Kidney epithelial cell (primary cell): ENCODE measurements at places on chromosomes 5 and 9. TPM values are rescaled to one million over a fixed set of nuclear protein-coding genes. Genes with fewer than 3 reads are reported as not detected.

DNA sequence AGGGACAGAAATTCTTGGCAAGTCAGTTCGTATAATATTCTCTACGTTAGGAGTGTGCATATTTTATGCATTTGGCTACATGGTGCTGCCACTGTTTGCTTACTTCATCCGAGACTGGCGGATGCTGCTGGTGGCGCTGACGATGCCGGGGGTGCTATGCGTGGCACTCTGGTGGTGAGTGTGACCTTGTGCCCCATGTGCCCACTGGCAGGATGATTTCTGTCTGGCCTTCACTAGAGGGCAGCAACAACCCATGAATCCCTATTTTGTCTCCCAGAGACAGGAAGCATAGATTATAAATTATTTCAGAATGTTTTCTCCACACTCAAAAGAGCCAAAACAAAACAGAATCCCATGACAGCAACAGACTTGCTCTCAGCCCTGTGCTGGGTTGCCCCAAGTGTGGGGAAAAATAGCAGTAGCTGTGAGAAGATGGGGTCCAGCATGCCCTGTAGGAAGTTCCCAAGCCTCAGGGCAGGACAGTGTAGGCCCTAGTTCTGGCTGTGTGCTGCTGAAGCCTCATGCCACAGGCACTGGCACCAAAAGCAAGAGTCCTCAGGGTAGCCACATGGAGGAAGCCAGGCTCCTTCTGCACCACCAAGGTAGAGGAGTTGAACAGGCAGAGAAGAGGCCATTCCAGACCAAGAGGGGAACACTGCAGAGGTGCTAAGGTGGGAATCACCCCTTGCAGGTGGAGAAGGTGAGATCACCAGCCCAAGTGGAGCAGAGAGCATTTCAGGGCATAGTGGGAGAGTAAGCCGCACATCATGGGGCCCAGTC is 16.0 kb downstream of the SLC22A5 start:
- DNase-seq: no peak

ARHGEF39 gene
- 0.62 and 1.2 TPM in 2 replicates for total RNA-seq

GPRIN1 gene
- 17.3 and 19.9 TPM in 2 replicates for total RNA-seq

DNA sequence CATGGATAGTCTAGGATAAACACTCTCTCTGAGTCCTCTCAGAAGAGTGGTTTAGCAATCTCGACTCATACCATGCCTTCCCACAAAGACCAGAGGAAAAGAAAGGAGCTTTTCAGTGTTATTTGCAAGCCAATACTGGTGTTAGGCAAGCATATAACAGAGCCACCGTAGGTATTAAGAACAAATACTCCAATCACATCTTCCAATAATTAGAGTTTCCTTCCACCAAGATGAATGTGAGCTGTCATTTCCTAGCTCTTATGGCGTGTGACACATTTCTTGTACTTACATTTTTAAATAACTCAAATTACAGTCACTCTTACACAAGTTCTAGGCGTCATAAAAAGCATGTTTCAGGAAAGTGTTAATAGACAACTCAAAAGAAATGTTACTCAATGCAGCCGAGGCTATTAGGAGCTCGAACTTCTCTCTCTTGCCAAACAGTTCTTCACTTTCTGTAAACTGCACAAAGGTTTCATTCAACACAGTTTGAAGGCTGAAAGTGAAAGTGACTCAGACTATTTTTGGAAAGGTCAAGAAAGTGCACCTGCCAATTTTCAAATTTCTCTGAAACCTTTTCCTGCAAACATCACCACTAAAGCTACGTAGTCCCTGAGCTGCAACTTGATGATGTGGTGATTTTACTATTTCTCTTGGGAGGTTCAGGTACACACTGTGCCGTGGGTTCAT is 153.8 kb downstream of the AUH start:
- no peak for DNase-seq

DNA sequence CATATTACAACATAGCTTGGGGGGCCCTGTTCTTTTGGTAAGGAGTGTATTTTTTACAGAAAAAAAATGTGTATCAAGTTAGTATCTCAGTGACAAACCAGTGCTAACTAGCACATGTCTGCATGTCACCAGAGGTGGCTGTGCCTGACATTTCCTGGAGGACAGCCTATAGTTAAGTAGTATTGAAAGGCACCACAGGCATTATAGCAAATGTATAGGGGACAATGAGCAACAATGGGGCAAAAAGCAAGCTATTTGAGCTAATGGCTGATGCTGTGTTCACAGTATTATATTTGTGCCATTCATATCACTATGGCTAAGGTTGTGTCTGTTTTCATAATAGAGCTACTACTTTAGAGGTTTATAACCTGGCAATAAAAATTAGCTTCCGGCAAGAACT is 1644.0 kb downstream of the MAT2B start:
- no peak for DNase-seq

CTNNAL1 gene
- 20.3 and 24.7 TPM in 2 replicates for total RNA-seq

DNA sequence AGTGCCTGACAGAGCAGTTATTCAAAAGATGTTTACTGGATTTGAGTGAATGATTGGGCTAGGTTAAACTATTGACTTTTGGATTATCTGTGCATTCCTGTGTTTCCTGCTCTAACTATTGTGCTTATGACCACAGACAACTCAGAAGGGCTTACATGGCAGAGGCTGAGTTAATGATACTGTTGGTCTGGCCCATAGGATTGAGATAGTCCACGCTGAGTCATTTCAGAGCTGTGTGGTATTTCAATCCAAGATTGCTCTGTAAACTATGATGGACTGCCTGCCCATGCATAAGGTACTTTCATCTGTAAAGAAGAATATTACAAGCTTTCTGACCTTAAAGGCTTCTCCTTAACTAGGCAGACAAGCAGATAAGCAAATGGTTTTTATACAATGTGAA is 49.1 kb upstream of the SLIT3 start:
- DNase-seq: peak; percentile 82

SPINK4 gene
- not detected in 2 replicates for total RNA-seq

PCDHGB7 gene
- 14.0 and 14.1 TPM in 2 replicates for total RNA-seq

DNA sequence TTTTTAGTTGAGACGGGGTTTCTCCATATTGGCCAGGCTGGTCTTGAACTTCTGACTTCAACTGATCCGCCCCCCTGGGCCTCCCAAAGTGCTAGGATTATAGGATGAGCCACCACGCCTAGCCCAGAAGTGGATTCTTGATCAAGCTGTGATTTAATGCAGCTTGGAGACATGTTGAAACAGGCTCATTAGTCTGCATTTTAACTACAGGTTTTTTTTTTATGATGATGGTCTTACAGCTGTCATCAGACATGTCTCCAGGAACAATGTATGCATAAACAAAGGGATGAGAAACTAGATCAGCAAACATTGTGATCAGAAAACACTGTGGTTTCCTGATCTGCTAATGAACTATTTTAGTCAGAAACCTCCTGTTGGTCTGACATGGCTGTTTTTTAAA is 30.0 kb upstream of the PLPP1 start:
- no peak for DNase-seq

- DNase-seq: no peak
Observed at GRCh38 chr5:158821331-158821730, 278.4 kb downstream of the EBF1 start.

NIM1K gene
- total RNA-seq: 0.07 and 0.21 TPM in 2 replicates

- DNase-seq: no peak
Observed at GRCh38 chr5:40106847-40107246, 572.9 kb upstream of the PTGER4 start.

FRRS1L gene
- total RNA-seq: under 0.01 and 0.14 TPM in 2 replicates

CDH12 gene
- total RNA-seq: not detected in 2 replicates
